Sciatic nerve (tissue), 2 donors: ENCODE measurements at places on chromosomes 6 and 20.
A peak's percentile ranks its signal among the peaks of the same experiment; 100 is the strongest.

DNA sequence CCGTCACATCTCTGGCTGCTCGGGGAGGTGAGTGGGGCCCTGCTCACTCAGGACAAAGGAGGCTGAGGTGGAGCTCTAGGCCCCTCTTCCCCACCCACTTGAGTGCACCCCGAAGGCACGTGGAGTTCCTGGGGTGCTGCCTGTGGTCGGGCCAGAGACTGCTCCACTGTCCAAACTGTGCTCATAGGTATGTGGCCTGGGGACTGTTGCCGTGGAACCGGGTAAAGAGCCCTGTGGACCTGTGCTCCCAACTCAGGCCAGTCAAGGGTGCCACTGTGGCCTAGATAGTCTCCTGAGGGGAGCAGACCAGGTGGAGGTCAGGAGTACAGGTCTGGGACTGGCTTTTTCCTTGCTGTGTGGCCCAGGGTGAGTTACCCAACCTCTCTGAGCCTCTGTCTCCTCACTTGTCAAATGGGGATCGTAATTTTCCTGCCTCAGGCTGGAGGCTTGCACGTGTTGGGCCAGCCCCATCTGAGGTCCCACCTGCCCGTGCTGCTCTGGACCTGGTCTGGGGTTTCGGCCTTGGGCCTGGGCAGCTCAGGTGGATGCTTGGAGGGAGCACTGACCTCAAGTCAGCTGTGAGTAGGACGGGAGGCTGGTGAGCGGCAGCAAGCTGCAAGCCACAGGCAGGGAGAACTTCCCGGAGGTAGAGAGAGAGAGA is 12.4 kb upstream of the NPBWR2 start:
- DNase-seq, result peak; percentile 45

DNA sequence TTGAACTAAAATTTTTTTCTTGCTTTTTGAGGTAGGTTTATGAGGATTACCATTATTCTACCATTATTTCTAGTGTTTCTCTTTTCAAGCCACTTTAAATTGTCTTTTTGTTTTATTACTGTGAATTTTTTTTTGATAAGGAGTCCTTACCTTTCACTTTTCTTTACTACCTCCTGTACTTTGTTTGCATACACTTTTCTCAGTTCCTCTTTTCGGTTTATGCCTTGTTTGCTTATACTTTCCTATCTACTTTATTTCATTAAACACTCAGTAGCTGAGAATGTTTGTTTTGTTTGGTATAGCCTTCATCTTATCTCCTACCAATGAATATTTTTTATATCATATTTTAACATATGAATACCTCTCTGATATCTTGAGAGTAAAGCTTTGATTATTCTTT is 147.9 kb downstream of the TFAP2B start:
- DNase-seq, result no peak

- no peak for DNase-seq
Measured at GRCh38 chr20:25468126-25469075, 60.9 kb downstream of the GINS1 start.

GRCh38 chr20:4180356-4180755 is 165.0 kb upstream of the RNF24 start:
- no peak for DNase-seq

- no peak for DNase-seq
Measured at GRCh38 chr6:73664701-73665100, 10.9 kb upstream of the SLC17A5 start.

GRCh38 chr6:25746968-25747367 is 7.6 kb upstream of the SLC17A4 start:
- DNase-seq, result no peak

- no peak for DNase-seq
Measured at GRCh38 chr20:38076548-38076947, 43.0 kb downstream of the RPRD1B start.

GRCh38 chr6:124677874-124678273 is 284.4 kb upstream of the RNF217 start:
- no peak for DNase-seq

- DNase-seq, result no peak
Measured at GRCh38 chr6:110053395-110054240, 75.5 kb downstream of the GPR6 start.

- no peak for DNase-seq
Measured at GRCh38 chr6:114068116-114068515, 97.2 kb upstream of the HDAC2 start.

- DNase-seq, result no peak
Measured at GRCh38 chr6:21188505-21189223, 404.9 kb upstream of the SOX4 start.

GRCh38 chr6:106145144-106145543 is 59.0 kb downstream of the PRDM1 start:
- no peak for DNase-seq

DNA sequence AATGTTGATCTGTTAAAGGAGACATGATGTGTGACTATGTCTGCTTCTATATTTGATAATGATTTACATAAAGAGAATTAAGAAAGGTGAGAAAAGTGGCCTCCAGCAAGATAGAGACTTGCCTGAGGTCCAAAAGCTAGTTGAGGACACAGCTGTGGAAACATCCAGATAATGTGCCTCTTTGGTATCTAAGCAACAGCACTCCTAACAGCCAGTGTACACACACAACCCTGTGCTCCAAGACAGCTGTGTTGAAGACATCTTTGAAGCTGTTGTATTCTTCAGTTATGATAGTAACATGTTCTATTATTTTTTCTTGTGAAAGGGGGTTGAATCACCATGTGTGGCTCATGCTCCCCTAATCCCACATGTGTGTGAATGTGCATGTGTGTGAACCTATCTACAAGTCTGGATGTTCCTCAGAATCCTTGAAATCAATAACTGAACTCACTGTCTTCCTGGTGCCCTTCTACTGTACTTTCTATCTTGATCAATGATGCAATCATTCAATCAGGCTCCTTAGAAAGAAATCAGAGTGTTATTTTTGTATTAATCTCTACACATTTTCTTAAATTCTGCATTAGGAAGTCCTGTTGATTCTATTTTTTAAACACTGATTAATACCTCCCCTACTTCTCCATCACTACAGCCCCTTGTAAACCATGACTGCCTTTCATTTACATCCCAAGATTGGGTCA is 116.7 kb upstream of the SSTR4 start:
- no peak for DNase-seq

GRCh38 chr6:37131104-37131959 is 38.6 kb upstream of the PIM1 start:
- DNase-seq, result no peak

- DNase-seq, result no peak
Measured at GRCh38 chr6:84665401-84665800, 99.0 kb downstream of the TBX18 start.

DNA sequence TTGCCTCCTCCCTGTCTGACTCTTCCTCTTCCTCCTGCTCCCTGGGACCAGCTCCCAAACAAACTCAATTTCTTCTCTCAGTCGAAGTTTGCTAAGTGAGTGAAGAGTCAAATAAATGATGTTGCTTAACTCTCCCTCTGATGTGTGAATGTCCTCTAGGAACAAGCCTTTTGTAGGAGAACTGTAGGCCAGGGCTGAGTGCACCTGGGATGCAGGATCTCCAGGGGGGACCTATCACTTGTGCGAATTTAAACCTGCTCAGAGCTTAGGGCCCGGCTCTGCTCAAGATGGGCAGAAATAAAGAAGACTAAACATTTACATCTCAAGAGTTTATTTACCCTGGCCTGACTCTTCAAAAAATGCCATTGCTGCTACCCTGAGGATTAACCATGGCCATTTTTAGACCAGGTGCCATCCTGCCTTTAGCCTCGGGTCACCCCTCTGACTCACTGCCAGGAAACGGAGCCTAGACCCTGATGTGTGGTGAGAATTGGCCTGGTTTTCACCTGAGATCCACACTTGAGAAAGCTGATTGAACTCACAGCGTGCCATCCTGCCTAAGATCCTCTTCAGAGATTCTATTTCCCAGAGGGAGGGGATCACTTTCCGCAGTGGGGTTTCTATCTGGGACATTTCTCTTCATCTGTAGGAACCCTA is 63.6 kb upstream of the CD93 start:
- DNase-seq, result no peak

DNA sequence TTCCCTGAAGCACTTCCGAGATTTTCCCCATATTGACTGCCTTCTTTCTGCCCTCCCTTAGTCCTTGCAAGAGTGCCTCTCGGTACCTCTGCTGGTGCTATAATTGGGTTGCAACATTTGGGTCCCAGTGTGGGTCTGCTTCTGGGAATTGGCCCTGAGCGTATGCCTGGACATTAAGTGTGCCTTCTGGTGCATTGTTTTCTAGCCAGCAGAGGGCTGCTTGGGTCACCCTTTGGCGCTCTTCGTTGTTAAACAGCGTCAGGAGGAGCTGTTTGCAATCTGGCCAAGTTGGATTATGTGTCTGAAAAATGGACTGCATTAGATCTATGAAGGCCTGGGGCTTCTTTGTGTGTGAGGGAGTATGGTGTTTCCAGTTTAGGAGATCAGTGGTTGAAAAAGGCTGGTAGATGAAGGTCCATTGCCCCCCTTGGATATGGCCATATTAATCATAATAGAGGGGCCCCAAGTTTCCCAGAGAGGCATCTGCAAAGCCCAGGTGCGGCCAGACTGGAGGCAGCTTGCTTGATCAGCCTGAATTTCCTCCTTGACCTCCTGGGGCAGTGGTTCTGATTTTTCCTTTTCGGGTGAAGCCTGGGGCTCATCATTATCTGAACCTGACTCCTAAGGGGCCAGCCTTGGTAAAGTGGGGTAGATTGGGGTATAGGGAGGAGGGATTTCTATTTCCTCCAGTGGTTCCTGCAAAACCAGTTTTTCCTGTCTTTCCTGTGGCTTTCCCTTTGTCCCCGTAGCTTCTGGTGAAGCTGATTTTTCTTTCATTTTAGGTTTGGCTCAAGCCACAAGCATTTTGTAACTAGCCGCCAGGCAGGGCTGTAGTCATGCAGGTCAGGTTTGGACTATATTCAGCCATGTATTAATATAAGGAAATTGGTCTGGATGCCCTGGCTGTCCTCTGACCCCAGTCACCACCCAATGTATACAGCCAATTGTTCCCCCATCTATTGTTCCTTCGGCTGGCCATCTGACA is 85.4 kb upstream of the GPR6 start:
- DNase-seq, result no peak

DNA sequence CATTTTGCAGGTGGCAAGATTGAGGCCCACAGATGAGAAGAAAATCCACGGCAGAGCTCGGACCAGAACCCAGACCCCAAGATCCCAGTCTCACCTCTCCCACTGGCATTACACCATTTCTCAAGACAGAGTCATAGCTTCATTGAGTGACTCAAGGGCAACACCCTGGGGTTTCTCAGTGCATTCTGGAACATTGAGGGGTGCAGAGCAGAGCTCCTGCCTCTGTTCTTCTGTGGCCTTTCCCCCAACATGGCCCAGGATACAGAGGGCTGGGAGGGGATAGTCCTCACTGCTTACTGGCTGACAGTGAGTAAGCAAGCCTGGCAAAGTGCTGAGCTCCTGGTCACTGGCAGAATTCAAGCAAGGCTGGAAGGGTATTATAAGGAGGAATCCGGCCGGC is 74.0 kb downstream of the MDGA1 start:
- no peak for DNase-seq

DNA sequence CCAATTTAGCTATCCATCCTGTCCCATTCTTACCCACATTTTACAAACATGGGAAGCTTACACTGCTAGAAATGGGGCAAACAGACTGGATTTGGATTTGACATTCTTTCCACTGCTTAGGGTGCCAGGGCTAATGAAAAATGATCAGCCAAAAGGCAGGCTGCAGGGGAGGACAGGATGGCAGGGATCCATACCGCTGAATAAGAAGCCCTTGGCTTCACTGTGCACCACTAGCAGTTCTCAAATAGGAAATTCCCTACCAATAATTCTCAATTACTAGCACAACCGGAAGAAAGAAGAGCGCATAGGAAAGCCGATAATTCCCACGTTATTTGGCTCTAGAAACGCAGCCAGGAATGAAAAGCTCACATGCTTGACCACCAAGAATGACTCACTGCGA is 73.1 kb downstream of the NDUFAF5 start:
- DNase-seq, result no peak

GRCh38 chr6:108635505-108636226 is 74.9 kb downstream of the FOXO3 start:
- DNase-seq, result no peak

GRCh38 chr6:3750317-3751076 is 1.0 kb downstream of the PXDC1 start:
- peak; percentile 95 for DNase-seq
